ENCODE measurements at places on chromosomes 5 and 9.

- DNase-seq = peak; percentile 8
These were observed 67.3 kb downstream of the PSMB7 start for GRCh38 chr9:124347968-124348358.

DNA sequence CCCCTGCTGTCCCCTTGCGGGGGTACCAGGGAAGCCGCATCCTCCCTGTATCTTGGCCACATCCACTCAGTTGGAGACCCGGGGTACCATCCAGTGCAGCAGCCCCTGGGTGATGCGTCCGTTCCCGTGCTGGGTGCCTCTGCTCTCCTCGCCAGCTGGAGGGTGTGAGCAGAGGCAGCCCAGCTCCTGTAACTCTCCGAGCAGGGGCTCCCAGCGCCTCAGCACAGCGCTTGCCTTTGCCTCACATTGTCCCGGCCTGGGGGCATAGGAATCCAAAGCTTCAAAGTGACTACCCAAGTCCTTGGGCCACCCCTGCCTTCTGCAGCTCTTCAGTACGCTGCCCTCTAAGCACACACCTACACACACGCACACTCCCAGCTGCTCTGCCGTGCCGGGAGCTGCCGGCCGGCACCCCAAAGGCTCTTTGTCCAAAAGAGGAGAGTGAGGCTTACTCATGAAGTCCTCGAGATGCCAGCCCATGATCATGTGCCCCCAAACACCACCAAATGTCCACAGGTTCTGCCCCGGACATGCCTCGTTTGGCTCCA is 733 bp downstream of the ANGPTL2 start:
- DNase-seq = peak; percentile 34

- DNase-seq = no peak
These were observed 17.0 kb upstream of the SELENOP start for GRCh38 chr5:42828671-42829070.

- peak; percentile 20 for DNase-seq
These were observed 22.2 kb upstream of the GLDC start for GRCh38 chr9:6667633-6668280.

DNA sequence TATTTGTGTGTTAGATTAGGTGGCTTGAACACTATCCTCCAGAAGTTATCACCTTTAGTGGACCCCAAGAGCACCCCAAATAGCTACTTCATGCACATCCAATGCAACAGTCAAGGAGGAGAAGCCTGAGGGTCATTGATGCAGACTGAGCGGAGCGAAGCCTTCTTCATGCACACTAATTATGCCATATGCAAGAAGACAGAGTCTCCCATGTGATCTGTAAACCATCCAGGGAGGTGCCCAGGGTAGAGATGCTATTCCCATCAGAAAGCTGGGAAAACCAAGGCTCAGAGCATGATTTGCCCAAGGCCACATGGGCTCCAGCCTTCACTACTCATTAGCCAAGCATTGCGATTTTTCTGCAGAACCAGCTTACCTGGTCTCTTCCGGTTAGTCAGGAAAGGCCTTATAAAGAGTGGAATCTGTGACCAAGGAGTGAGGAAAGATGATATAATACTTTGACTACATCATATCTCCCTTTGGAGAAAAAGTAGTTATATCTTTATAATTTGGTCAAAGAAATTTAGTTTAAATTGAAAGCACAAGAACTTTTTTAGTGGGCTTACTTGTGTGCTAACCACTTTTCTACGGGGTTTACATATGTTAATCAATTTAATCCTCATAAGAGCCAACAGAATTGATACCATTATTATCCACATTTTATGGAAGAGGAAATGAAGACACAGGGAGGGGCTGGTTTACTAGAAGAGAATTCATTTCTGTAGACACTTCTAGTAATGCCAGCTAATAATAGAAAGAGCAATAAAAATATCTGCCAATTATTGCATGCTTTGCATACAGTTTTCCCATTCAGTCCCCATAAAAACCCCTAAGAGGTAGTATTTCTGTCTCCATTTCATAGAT is 220.0 kb downstream of the ESM1 start:
- no peak for DNase-seq

Data from BE2C (cell line).